SW480 (cell line): ENCODE measurements at places on chromosomes 11 and 22.

- peak; percentile 49 for DNase-seq
These were observed 47.1 kb downstream of the SLC22A12 start for GRCh38 chr11:64638018-64638665.

- no peak for DNase-seq
These were observed 4.0 kb upstream of the SLC43A3 start for GRCh38 chr11:57430952-57431351.

DNA sequence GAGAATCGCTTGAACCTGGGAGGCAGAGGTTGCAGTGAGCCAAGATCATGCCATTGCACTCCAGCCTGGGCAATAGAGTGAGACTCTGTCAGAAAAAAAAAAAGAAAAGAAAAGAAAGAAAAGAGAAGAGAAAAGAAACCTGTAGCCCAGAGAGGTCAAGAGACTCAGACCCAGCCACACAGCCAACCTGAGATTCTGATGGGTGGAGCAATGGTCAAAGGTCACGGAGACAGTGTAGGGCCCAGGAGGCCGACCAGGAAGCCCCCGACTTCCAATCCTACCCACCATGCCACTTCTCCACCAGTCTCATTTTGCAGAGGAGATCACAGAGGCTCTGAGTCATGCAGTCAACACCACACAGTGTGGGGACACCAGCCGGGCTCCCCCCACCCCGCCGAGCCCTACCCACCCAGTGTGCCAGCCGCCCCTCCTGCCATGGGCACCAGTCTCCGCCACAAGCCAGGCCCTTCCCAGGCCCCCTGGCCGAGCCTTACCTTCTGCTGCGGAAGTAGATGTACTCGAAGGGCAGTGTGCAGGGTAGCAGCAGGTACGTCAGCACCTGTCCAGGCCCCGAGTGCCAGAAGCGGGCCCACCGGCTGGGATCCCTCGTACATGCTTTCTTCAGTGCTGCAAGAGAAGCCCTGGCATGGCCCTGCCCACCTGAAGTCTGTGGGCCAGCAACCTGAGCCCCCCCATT is 7.9 kb downstream of the PNPLA5 start:
- DNase-seq, result no peak

DNA sequence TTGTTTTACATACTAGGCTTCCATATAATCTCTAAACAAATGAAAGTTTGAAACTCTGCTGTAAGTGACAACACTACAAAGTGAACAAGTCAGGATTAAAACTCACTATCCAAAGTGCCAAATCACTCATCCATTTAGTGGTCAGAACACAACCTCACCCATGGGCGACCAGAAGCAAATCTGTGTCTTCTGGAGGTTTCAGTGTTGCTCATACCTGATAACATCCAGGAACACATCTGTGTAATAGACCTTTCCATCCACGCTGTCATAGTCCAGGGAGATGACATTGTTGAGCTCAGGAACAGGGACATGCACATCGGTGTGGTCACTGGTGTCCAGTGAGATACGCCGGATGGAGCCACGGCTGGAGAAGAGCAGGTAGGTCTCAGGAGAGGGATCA is 28.5 kb upstream of the CKAP5 start:
- no peak for DNase-seq

- no peak for DNase-seq
These were observed 6.9 kb downstream of the EHD1 start for GRCh38 chr11:64871492-64871891.

DNA sequence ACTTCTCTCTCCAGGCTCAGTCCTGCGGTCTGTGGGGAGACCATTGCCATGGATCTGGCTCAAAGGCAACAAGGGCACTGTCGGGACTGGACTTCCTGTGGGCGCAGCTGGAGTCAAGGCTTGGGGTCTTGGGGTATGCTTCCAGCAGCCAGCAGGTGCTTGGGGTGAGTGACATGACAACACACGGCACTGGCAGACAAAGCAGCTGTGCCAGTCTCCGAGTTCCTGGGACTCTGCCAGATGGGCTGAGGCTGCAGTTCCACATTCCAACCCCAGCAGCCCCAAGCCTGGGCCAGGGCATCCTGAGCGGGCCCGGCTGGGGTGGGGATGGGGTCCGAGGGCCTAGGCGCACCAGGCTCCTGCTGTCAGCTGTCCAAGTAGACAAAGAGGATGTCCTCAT is 12.3 kb downstream of the GUCD1 start:
- DNase-seq, result no peak

DNA sequence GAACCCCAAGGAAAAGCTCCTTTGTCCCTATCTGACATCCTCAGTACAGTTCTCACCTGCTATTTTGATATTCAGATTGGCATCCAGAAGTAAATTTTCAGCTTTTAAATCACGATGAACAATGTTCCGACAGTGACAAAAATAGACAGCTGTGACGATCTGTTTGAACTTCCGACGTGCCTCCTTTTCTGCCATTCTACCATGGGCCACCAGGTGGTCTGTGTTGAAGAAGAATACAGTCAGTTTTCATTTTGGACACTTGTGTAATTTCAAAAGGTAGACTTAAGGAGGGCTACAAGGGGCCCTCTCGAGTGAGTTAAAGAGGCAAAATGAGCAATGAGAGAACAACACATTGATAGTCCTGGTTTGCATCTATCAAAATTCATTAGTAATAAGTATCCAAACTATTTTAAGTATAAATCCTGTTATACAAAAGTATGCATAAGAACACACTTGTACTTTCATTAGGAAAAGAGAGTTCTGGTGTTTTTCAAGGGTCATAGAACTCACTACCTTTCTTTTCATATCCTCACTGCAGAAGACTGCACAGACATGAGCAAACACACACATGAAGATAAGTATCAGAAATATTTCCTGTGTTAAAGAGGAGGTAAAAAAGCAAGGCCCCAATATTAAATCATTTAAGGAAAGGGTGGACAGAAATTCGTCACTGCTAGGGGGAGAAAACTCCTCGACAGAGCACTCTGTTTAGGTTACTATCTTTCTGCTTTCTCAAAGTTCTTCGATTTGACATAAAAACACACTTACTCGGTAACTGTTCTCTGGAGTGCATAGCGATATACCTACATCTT is 89.9 kb upstream of the APOA1 start:
- DNase-seq, result no peak

DNA sequence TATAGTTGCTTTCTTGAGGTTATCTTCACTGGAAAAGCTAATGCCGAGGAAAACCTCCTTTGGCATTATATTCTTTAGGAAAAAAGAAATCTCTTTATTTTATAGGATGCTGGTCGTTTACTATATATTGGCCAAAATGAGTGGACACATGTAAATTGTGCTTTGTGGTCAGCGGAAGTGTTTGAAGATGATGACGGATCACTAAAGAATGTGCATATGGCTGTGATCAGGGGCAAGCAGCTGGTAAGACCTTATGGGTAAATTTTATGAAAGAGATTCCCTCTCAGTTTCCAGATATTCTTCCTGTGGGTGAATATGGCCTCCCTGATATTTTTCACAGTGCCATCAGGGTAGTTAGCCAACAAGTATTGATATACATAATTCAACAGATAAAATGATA is 29.4 kb upstream of the TTC36 start:
- peak; percentile 82 for DNase-seq

DNA sequence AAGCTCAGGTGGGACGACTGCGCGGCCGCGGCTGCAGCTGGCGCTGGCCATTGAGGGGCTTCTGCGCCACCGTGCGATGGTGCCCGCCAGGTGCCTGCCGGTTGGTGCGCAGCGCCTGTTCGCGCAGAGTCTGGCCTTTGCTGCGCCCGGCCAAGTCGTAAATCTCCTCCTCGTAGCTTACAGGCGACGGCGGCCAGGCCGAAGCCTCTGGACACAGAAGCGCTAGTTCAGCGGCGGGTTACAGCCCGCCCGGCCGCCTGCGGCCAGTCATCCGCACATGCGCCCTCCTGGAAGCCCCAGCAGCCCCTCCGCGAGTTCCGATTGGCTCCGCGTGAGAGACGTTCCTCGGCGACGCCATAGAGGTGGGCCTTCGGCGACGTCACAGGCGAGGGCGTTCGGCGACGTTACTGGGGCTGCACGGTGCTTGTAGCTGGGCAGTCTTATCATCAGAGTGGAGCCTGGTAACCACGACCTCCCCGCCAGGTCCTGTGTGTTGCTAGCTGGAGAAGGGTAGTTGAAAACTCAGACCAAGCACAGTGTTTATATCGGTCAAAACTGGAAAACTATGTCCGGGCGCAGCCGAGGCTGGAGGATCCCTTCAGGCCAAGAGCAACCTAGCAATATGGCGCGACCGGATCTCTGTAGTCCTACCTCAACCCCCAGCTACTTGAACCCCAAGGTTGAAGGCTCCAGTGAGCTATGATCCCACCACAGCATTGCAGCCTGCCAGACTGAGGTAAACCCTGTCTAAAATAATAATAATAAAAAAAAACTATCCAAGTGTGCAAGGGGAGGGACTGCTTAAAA is 265.7 kb downstream of the OR4C45 start:
- DNase-seq, result no peak

DNA sequence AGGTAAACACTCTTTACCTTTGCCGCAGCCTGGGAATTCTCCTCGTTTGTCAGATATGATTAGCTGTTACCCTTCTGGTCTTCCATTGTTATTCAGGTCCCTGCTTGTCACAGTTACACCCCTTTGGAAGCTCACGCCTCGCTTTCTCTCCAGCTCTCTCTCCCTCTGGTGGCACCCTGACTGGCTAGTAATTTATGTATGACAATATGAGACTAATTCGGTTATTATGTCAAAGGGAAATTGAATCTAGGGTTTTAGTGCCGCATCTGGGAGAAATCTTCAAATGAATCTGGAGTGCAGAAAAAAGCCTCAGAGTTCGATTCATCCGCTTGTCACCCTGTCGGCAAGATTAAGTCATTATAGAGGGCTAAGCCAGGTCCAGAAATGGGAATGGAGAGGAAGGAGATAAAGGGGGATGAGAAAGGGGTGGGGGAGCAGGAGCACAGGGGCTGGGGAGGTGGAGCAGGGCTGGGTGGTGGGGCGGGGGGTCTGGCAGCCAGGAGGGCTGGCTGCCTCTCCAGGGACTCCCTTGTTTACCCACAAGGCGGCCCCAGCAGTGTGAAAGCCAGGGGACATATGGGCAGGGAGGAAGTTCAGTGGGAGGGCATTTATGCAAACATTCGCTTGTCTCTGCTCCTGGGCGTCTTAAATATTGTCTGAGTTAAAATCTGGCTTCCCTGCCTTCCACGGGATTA is 179.0 kb upstream of the NECTIN1 start:
- no peak for DNase-seq

DNA sequence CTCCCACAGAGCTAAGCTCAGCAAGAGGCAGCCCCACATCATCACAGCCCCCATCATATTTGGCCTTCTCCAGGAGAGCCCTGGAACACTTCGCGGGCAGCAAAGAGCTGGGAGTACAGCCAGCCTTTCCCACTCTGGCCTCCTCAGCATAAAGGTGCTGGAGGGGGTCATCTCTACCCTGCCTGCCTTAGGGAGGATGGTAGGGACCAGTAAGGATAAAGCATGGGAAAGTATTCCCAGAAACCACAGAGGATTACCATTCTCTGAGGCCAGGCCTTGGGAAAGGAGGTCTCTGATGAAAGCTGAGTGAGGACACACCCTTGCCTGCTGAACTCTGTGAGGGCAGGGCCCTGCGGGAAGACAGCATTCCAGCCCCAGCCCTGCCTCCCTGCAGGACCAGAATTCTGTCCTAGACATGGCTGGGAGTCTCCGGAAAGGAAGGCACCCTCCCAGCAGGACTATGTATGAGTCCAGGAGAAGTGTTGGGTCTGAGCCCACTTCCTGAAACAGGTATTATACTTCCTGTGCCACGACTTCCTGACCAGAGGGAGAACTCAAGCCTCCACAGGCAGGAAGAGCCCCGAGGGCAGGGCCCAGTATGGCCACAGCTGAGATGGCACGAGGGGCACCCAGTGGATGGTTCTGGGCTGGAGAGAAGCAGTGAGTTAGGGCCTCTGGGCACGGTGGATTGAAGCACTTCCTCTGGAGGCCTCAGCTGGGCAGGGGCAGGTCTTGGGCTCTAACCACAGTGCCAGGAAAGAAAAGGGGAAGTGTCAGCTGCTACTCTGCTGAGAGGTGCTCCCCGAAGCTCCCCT is 12.9 kb upstream of the CASTOR1 start:
- DNase-seq, result peak; percentile 83

- DNase-seq, result no peak
These were observed 12.1 kb upstream of the BLID start for GRCh38 chr11:122128146-122128545.

DNA sequence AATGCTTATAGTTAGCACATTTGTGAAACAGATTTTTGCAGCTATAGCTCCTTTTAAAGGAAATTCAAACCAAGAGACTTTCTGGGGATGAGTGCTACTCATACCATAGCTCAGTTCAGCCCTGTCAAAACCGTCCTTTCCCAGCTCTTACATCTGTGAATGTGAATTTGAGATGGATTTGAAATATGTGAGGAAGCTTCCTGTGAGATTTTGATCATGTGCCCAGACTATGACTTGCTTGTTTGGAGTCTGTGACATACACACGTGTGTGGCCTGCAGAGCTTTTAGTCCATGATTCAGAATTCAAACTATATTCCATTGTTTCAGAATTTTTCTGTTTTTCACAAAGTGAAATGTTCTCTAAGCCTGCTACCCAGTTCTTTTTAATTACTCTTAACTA is 4.4 kb upstream of the MMP1 start:
- DNase-seq, result no peak

DNA sequence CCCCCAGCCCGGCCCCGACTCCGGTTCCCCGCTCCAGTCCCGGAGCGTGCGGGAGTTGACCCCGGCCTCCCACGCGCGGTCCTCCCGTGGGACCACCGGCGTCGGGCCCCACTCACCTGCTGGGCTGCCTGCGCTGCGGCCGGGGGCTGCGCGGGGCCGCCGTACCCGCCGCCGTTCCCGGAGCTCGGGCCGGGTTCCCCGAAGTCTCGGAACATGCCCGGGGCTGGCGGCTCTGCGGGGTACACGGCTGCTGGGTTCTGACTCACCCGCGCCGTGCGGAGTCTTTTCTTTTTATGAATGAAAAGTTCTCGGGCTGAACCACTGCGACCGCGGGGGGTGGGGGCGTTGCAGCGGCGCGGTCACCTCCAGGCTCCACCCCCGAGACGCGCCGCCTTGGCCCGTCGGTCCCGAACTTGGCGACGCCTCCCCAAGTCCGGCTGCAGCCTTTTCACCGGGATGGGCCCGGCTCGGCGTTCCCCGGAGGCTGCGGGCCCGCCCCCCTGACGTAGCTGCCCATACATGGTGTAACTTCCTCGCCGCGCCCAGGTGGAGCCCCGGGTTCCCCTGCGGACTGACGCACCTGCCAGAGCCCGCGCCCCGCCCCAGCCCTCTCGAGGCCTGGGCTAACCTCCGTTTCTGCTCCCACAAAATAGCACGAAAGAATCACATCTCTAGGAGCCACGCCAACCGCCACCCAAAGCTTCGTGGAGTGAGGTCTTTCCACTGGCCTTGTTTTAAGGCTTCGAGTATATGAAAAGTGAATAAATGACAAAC is at the start of gene FOSL1:
Gene FOSL1 (minus strand): TSS at position 264 of the 774 bp plus-strand sequence. CDS start 49 bp downstream, at position 215.
- DNase-seq, result peak; percentile 99

- DNase-seq, result no peak
These were observed 60.4 kb downstream of the KCNC1 start for GRCh38 chr11:17794981-17795380.

GRCh38 chr11:83680321-83680720 is 394.2 kb upstream of the CCDC90B start:
- DNase-seq, result no peak

- DNase-seq, result no peak
These were observed 16.8 kb downstream of the APOL6 start for GRCh38 chr22:35664955-35665587.
